ENCODE measurements at places on chromosomes 11 and 22.
A peak's percentile ranks its signal among the peaks of the same experiment; 100 is the strongest.

- DNase-seq, result no peak
These were observed 66.8 kb downstream of the PRR5L start for GRCh38 chr11:36362902-36363301.

GRCh38 chr22:42877597-42878340, 20.7 kb upstream of the ARFGAP3 start:
- DNase-seq, result no peak

DNA sequence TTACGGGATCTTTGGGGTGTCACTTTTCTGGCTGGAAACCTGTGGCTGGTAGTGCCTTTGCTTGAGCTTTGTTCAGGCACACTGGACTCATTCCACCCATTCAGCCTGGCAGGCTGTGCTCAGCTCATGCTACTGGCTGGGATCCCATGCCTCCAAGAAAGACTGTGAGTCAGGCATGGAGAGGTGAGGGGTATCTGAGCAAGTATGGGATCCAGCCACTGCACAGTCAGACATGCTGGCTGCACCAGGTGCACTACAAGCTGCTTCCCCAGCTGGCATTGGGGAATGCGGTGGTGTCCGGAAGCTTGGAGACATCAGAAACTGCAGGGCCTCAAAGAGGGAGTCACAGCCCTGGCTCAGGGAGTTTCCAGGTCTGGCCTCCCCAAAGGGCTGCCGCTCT, 12.0 kb upstream of the MED17 start:
- DNase-seq, result no peak

DNA sequence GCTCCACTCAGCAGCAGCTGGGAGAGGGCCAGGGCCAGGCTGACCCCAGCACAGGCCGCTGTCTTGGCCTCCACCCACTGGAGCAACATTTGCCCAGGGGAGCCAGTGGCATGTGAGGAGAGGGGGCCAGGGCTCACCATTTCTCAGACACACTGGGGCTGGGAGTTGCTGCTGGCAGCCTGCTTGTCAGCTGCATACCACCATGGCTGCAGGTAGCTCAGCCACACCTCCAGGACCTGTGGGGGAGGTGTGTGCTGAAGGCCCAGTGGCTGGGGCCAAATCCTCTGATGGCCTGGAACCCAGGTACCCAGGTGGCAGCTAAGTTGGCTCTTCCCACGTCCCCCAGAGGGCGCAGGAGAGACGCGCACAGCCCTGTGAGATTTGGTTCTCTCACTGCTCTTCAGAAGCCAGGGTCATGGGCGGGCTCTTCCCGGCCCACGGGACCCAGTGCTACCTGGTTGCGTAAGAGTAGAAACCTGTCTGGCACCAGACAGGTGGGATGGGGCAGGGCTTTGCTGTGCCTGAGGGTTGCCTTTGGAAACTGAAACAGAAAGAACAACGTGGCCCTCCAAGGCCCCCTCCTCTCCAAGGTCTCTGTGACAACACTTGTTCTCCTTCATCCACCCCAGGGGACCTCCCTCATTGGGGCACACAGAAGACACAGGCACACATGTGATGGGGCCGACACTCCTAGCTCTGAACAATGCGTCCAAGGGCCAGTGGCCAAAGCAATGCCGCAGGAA, 98.8 kb downstream of the MED15 start:
- DNase-seq, result peak; percentile 35

- no peak for DNase-seq
These were observed 9.8 kb upstream of the HBE1 start for GRCh38 chr11:5279471-5280090.

- no peak for DNase-seq
These were observed 8.4 kb downstream of the DAGLA start for GRCh38 chr11:61688365-61689163.

DNA sequence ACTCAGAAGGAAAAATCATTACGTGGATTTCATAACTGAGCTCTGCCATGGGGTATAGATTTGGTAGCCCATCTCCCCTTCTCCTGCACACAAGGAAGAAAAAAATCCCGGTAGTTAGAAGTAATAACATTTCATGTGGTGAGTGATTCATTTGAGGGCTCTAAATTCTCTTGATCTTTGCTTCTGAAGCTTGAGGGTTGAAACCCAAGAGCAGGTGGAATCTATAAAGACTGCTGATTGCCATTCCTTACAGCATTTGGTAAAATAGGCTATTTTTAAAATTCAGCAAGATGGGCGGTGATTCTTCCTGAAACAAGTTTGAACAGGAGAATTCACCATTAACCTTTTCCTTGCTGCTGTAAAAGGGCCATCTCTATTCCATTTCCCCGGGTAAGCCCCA, 266.1 kb downstream of the CADM1 start:
- no peak for DNase-seq

DNA sequence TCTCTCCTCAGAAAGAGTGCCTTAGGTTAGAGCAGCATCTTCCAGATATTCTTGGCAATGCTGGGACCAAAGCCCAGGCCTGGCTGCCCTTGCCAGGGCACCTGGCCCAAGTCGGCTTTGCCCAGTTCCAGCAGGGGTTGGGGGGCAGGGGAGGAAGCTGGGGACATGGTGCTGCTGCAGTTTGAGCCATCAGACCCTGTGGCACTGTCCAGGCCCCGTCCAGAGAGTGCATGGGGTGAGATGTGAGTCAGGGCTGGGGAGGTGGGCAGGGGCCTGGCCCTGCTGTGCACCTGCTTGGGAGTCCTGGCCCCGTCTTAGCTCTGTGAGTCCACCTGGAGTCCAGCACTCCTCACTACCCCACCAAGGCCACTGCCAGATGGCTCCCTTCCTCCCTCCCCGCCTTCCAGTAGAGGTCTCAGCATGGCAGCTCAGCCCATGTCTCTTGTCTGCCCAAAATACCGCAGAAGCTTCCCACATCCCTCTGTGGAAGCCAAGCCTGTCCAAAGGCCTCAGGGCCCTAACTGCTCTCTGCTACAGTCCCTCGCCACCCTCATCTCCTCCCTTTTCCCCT, 16.6 kb downstream of the DERL3 start:
- DNase-seq, result no peak

DNA sequence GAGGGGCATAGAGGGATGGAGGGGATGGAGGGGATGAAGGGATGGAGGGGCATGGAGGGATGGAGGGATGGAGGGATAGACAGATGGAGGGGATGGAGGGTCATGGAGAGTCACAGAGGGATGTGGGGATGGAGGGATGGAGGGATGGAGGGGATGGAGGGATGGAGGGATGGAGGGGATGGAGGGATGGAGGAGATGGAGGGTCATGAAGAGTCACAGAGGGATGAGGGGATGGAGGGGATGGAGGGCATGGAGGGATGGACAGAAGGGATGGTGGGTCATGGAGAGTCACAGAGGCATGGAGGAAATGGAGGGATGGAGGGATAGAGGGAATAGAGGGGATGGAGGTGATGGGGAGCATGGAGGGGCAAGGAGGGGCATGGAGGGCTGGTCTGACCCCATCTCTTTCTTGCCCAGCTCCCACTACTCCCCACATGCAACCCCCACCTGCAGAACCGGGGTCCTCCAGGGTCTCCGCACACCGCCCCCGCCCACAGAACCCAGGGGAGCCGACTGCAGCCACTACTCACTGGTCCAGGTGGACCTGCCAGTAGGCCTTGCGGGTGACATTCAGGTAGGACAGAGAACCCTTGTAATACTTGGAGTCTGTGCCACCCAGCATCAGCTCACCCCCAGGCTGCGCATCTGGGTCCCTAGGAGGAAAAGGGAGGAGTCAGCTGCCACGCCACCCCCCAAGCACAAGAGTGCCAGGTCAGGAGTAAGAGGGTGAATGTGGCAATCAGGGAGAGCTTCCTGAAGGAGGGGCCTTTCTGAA, 4.2 kb upstream of the IFITM10 start:
- DNase-seq, result no peak

DNA sequence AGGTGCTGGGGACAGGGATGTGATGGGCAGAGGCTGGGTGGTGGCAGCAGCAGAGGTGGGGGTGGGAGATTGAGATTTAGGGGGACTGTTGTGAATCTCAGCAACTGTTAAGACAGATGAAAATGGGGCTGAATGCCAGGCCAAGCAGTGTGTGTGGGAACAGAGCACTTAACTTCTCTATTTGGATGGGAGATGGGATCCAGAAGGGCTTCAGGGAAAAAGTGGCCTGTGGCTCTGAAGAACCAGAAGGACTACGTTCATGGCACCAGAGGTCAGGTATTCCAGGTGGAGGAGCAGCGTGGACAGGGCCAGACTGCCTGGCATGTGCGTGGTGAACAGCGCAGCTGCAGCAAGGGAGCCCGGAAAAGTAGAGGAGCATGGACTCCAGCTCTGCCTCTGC, 82.6 kb upstream of the SYT13 start:
- DNase-seq, result no peak

- DNase-seq, result no peak
These were observed 11.4 kb downstream of the EMID1 start for GRCh38 chr22:29216873-29217666.

GRCh38 chr22:36383110-36383581, 4.6 kb downstream of the MYH9 start:
- peak; percentile 57 for DNase-seq

DNA sequence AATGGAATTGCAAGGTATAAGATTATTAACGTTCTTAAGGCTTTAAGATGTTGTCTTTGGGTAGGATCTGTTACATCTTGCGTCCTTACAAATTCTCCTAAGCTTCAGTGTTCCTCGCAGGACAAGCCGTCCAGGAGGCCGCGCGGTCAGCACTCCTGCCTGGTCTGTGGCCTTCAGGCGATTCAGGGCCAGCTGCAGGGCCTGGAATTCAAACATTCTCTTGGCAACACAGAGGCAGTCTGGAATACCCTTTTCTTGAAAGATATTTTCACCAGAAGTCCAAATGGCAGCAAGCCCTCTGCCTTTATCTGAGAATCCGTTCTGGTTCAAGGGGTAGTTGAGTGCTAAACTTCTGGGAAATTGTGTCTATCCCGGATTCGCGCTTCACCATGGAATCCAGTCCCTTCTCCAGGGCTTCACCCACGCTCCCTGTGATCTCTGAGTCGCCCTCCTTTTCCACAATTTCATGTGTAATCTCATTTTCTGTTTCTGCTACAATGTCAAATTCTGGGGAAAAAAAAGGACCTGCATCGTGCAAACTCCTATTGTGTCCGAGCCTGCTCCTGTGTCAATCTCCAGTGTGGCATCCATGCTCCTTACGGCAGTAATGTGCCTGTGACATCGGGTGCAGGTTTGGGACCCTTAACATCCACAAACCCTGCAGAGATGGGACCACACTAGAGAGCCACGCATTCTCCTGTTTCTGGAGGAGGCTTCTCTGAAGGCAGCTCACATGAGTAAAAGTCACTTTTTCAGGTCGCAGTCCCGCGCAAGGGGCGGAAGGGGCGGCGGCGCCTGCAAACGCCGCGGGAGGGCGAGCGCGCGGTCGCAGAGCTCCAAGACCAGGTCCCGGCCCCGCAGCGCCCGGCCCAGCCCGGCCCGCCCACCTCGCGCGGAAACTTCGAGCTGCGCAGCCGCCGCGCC, 25.4 kb upstream of the SORL1 start:
- peak; percentile 59 for DNase-seq

- DNase-seq, result no peak
These were observed 143.5 kb upstream of the B3GAT1 start for GRCh38 chr11:134555510-134555909.

GRCh38 chr11:44282620-44283019, 27.3 kb downstream of the ALX4 start:
- no peak for DNase-seq

DNA sequence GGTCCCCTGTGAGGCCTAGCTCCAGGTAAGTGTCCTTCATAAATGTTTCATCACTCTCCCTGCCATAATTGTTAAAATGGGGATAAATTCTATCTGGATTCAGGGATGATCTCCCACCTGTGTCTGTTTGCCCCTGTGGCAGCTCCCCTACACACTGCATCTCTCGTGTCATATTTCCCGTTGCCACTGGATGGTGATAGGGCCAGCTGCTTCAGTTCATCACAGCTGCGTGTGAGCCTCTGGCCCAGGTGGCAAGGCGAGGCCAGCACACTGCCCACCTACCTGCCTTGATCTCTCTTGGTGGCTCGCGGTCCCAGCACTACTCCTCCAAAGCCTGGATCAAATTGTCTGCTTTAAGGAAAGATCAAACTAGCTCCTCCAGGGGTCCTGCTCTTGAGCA, 187.4 kb downstream of the GRIK4 start:
- no peak for DNase-seq

- no peak for DNase-seq
These were observed 14.7 kb upstream of the TUB start for GRCh38 chr11:8066036-8066910.

DNA sequence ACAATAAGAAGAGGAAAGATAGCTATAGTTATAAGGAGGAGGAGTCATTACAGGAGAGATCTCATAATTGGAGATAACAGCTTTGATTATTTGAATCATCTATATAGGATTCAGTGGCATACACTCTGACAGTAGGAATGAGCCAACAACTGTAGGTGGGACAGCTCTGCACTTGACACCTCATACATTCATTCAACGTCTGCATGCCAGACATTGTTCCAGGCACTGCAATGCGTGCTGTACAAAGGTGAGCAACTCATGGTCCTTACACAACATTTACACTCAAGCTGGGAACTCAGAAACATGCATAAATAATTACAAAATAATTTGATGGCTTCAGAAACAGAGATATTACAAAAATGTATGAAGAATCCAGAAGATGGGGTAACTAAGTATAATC, 154.3 kb downstream of the MSANTD4 start:
- DNase-seq, result no peak

- no peak for DNase-seq
These were observed 2.9 kb downstream of the SMARCB1 start for GRCh38 chr22:23789638-23790037.

DNA sequence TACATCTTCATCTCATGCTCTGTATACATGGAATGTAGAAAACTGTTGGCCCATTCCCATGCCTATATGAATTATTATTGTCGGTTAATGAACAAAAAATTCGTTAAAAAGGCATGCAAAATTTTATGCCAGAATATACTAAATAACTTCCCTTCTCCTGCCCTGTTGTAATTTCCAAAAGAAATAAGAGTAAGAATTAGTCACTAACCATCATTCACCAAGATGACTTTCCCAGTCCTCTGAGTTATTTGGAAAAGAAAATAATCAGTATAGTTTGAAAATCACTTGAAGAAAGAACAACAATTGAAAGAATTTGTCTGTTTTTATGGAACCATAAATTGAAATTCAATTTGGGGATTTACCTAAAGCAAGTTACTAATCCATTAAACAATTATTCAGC, 1149.1 kb upstream of the RAG2 start:
- no peak for DNase-seq

GRCh38 chr11:58068655-58069054, 37.9 kb downstream of the OR6Q1 start:
- no peak for DNase-seq

- no peak for DNase-seq
These were observed 36.9 kb downstream of the MOB2 start for GRCh38 chr11:1449490-1450243.

DNA sequence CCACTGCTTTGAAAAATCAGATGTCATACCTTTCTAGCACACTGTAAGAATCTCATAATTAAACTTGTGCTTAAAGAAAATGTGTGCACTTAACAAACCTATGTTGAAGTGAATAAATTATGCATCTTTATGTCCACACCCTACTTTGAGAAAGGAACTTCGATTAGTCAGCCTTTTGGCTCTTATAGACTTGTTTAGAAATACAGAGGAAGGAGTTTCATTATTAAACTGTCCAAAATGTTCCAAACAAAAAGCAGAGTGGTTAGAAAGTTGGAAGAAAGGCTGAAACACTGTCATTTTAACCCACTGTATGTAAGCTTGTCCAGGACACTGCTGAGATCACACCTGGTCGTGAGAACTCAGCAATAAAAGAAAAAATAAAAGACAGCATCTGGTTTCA, 863.2 kb upstream of the CHORDC1 start:
- no peak for DNase-seq

Data from stimulated activated CD4-positive, alpha-beta T cell treated with anti-CD3 and anti-CD28 coated beads, TNF-alpha, amount 100 ng/mL, for 24 hours (primary cell).